Breast epithelium (tissue), 4 donors: ENCODE measurements at places on chromosomes 5 and 9. TPM values are rescaled to one million over a fixed set of nuclear protein-coding genes. Genes with fewer than 3 reads are reported as not detected.

GADD45G gene
- total RNA-seq, result 24.3 TPM

FAM120A gene
- total RNA-seq, result 89.6 TPM

KIF2A gene
- total RNA-seq, result 50.8 TPM

PCDHA9 gene
- total RNA-seq, result 1.5 TPM

SLC12A7 gene
- total RNA-seq, result 25.0 TPM
